Activated naive CD4-positive, alpha-beta T cell (primary cell): ENCODE measurements at places on chromosomes 7 and 10.

DNA sequence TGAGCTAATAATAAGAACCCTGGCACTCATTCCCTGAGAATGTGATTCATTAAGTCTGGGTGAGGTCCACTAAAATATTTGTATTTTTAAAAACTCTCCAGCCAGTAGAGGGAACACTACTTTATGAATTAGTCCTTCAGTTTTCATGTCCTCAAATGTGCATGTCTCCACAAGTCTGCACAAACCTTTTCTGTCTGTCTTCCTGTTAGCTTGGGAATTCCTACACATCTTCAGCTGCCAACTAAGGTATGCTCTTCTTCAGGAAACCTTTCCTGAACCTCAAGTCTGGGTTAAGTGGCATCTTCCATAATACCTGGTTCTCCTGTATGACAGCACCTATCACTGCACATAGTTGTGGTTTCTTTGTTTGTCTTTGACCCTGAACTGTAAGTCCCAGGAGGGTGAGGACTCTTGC lies 119.6 kb upstream of the MKX start:
- DNase-seq: no peak

DNA sequence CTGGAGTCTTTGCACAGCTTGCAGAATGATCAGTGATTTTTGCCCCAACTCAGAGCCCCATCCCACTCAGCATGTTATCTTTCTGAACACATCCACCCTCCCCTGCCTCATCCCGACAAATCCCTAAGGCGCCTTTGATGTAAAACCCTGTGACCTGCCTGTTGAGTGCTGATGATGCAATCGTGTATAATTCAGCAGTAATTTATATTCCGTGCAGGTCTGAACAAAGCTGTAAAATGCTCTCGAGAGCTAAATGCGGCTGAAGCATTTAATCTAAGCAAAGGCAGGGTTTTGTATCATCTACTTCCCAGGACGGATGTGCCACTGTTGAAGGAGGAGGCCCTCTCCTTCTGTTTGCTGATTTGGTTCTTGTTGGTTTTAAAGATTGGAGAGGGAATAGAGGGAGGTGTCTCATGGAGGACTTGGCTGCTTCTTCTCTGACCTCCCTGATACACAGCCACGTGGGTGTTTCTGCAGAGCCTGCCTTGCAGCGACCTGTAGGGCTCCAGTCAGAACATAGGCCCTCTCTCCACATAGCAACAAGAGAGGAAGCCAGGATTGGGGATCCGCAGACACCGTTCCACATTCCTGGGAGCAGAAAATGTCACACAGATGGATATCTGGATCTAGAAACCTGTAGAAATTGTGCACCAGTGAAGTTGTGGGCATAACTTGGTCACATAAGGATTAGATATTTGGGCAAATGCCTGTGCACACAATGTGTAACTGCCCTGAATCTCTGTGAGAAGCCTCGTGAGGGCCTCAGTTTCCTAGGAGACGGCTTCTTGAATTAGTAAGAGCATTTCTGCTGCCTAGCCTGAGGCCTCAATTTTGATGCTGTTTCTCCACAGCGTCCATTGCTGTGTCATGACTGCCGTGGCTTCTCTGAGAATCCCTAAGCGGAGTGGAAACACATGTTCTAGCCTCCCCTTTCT lies 90.2 kb upstream of the AGK start:
- no peak for DNase-seq

GRCh38 chr7:42208572-42208971 lies 28.4 kb downstream of the GLI3 start:
- DNase-seq: no peak

GRCh38 chr10:97570146-97570788 lies 2.3 kb upstream of the ANKRD2 start:
- DNase-seq: no peak
